NCI-H1417 treated with DMSO at 0.1 percent for 48 hours (cell line): ENCODE measurements at places on chromosomes 16 and 17.

GRCh38 chr17:38568845-38569510, 36.8 kb downstream of the SRCIN1 start:
- no peak for DNase-seq

GRCh38 chr16:29816694-29817441, 916 bp downstream of the PAGR1 start:
- DNase-seq, result no peak

DNA sequence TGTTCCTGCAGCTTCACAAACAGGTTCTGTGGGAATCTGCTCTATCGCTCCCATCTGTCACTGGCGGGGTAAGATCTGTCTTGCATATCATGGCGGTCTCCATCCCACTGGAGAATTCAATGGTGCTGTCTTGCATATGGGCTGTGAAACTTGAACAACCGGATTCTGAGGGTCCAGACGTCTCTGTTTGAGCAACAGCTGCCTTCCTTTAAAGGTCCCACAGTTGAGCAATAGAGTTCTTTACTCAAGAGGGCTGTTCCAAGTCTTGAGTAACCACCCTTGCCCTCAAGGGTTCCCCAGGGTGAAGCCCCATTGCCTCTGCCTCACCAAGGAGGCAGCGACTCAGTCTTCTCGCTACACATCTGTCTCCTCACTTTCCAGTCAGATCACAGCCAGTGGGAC, 50.8 kb downstream of the ZFHX3 start:
- DNase-seq, result no peak

- no peak for DNase-seq
Measured at GRCh38 chr16:30615358-30616091, 5.3 kb upstream of the ZNF689 start.

DNA sequence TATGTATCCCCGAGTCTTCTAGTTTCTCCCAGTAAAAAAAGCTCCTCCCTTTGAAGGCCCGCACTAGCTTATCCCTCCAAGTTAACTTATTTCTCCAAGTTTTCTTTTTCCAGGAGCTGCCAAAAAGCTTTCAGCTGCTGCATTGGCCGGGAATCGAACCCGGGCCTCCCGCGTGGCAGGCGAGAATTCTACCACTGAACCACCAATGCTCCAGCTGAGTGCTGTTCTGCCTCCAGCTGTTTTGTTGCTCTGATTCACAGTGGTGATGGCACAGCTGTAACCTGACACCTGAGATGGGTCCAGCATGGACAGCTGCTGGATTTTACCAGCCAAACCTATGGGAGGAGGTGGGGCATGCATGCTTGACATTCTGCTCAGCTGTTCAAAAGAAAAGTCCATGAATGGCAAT, 22.1 kb downstream of the VAC14 start:
- no peak for DNase-seq
